ENCODE measurements at places on chromosomes 7 and 10.

GRCh38 chr7:3910054-3910453 is 609.0 kb downstream of the SDK1 start:
- no peak for DNase-seq

DNA sequence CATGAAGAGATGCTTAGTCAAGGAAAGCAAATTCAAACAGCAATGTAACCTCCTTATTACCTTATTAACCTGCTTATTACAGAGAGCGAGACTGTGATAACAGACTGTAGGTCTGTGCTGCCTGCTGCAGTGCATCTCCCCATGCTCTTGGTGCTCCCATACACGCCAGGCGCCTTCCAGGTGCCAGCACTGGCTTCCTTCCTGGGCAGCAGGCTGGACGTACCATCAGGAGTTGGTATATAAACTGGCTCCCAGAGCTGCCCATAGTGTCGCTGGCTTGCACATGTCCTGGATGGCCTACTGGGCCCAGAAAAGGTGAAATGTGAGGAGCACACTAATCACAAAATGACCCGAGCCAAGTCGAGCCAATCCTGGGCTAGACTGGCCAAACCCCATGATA is 13.5 kb downstream of the ATP6V0E2 start:
- no peak for DNase-seq

DNA sequence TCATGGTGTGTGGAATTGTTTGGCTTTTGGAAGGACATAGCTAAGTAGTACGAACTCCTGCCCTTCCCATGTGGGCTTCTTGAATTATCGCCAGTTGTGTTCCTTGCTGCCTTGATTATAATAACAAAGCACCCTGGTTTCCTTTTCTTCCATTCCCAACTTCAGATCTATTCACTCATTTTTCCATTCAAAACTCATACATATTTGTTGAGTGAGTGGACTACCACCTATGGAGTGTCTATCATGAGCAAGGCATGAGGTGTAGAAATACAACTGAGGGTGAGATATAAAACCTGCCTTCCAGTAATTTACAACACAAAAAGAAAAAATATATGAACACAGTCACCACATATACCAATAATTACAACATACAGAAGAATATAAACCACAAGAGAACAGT is 4.9 kb upstream of the COL17A1 start:
- no peak for DNase-seq

DNA sequence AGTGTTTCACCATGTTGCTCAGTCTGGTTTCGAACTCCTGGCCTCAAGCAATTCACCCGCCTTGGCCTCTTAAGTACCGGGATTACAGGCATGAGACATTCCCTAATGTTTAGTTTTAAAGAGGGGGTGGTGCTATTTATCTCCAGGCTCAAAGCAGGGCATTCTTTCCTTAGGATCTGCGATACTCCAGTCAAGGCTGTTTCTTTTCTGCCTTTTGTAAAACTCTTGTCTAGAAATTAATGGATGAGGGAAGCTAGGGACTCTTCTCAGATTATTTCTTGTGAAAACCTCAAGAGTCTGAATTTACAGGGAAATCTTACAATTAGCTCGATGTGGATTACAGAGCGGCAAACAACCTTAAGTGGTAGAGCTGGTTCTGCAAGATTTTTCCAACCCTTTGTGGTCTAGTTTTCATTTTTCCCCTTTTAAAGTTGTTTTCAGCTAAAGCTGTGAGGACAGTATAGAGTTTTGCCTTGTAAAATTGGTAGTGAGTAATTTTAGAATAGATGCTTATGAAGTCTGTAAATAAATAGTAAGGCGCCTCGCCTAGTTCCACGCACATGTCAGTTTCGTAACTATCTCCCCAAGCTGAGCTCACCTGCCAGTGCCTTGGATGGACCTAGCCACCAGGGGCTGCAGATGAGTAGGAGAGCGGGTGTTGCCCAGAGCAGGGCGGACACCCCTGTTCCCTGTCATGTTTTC is 53.1 kb downstream of the CUX1 start:
- no peak for DNase-seq

DNA sequence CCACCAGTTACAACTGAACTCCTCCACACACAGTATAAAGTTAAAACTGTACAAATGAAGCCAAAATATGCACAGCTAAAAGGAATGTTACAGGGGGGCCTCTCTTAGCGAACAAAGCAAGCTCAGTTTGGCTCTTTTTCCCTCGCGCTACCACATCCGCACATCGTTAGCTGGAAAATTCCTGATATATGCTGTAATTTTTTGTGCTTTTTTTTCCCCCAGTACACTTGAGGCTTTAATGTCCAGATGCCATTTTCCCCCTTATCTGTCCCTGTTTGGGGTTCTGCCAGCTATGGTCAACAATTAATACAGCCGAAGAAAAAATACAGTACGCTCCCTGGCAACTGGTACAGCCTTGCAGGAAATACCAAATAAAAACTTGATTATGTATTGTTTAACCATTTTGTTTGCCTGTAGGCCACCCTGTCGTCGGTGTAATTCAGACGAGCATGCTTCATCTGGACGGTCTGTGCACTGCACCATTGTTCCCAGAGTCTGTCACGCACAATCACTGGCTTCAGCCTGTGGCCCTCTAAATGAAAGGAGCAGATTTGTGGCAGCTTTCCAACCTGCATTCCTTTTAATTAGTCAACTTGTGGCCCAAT is 108.1 kb upstream of the FAM133B start:
- DNase-seq: no peak

GRCh38 chr10:72267819-72268399 is 5.8 kb upstream of the DDIT4 start:
- DNase-seq: no peak

GRCh38 chr7:132458729-132459128 is 117.5 kb downstream of the PLXNA4 start:
- no peak for DNase-seq

Measured in stimulated activated naive CD4-positive, alpha-beta T cell treated with Interleukin-2 at 50 U/mL for 16 hours (primary cell).